HCEC 1CT (cell line): ENCODE measurements at places on chromosomes 16 and 17.

GRCh38 chr17:78387977-78388941 lies 9.8 kb downstream of the PGS1 start:
- DNase-seq, result no peak

GRCh38 chr16:23868136-23868535 lies 32.4 kb downstream of the PRKCB start:
- DNase-seq, result no peak

GRCh38 chr17:81916234-81917001 lies 1.6 kb downstream of the SIRT7 start:
- peak; percentile 86 for DNase-seq

DNA sequence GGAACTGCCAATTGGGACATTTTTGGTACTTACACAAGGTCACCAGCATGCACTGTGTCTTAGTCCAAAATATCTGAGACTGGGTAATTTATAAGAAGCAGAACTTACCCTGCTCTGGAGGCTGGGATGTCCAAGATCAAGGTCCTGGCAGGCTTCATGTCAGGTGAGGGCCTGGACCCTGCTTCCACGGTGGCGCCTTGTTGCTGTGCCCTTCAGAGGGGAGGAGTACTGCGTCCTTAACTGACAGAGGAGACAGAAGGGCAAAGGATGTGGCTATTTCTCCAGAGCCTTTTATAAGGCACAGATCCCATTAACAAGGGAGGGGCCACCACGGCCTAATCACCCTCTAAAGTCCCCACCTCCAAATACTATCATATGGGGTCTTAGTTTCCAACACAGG lies 178.9 kb downstream of the C16orf95 start:
- DNase-seq, result no peak

DNA sequence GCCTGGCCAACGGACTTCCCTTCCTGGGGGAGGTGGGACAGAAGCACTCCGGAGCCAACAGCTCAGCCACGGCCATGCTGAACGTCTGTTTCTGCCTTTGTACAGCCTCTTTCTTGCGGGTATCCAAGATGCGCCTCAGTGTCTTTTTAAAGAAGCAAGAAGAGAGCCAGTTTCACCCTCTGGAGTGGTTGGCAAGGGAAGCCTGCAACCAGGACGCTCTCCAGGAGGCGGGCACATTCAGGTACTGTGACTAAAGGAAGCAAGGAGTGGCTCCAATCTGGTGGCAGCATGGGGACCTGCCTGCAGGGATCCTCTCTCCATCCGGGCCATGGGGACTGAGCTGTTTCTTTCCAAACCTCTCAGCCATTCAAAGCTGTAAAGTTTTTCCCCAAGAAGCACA lies 60.6 kb upstream of the ENDOV start:
- no peak for DNase-seq

DNA sequence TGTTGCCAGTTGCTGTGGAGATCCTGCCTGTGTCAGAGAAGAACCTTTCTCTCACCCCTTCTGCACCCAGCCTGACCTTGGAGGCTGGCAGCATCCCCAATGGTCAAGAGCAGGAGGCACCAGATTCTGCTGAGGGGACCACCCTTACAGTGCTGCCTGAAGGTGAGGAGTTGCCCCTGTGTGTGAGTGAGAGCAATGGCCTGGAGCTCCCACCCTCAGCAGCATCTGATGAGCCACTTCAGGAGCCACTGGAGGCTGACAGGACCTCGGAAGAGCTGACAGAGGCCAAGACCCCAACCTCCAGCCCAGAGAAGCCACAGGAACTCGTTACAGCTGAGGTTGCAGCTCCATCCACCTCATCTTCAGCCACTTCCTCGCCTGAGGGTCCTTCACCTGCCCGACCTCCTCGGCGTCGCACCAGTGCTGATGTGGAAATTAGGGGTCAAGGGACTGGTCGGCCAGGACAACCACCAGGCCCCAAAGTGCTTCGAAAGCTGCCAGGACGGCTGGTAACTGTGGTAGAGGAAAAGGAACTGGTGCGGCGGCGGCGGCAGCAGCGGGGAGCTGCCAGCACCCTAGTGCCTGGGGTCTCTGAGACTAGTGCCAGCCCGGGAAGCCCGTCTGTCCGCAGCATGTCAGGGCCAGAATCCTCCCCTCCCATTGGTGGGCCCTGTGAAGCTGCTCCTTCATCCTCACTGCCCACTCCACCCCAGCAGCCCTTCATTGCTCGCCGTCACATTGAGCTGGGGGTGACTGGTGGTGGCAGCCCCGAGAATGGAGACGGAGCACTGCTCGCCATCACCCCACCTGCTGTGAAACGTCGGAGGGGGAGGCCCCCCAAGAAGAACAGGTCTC lies 10.2 kb upstream of the PHKG2 start:
- DNase-seq, result no peak

DNA sequence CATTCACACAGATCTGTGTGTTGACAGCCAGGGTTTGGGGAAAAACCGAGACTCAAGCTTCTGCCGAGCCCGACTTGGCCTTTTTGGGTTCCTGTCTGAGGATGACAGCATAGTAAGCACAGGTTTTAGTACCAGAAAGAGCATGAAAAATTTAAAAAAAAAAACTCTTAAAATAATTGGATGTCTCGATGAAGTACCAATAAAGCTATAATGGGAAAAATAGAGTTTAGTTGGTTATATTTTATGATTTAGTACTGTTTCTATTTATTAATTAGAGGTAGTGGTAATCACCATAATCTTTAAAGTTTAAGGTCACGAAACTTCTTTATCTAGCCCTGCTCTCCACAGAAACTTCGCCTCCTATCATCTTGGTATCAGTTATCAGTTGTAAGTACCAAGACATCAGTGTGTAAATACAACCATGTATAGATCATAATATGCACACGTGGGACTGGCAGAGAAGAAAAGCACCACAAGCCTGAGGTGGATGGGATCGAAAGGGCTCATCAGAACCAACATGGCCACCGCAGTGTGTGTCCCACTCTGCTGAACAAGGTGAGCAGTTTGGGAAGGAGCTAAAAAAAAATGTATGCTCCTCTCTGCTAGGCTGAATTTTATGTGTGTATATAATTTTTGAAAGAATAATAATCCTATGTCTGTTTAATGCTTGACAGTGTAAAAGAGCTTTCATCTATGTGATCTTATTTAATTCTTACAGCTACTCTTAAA lies 14.4 kb upstream of the EEF2K start:
- DNase-seq, result peak; percentile 46

DNA sequence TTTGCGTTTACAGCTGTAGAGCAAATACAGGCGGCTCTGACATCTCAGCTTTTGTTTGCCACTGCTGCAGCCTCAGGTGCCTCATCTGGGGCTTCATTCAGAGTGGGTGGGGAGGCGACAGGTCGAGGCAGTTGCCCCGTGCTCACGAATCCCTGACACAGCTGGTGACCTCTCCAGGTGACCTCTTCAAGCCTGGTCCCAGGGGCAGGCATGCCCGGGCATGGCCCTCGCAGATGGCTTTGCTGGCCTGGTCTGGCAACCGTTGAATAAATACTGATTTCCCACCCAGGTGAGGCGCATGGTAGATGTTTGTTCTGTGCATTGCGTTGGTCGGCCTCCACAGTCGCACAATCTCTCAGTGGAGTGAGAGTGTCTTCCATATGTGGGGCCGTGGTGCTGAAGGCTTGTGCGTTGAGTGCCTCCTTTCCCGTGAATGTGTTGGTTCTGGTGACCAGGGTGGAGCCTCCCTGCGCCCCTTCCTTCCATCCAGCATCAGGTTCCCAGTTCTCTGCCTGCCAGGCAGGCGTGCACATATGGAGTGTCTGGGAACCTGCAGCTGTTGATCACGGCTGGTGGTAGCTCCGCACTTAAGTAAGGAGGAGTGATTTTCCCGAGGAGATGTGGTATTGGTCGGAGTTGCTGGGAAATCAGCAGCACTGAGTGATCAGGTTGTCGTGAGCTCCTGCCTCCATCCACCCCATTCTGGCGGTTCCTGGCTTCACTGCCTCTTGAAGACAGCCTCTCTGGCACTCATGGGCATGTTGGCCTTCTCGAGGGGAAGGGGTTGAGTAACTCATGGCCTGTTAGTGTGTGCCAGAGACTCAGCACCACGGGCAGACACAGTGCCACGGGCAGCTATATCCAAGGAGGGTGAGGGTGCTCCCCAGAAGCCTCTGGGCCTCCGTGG lies 149.7 kb downstream of the RPTOR start:
- no peak for DNase-seq

DNA sequence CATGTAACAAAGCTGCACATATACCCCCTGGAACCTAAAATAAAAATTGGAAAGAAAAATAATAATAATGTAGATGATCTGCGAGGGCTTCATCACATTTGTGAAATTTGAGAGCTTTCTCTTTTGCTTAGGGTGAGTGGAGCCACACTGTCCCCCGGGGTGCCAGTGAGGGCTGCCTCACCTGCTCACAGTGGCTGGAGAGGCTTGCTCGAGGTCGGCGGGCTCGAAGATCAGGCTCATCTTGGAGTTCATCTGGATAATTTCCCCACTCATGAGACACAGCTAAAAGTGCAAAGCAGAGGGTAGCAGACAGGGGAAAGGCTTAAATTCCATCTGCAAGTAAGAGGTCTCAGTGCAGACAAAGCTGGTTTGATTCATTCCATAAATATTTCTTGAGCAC lies 123.8 kb downstream of the DNAH3 start:
- no peak for DNase-seq

DNA sequence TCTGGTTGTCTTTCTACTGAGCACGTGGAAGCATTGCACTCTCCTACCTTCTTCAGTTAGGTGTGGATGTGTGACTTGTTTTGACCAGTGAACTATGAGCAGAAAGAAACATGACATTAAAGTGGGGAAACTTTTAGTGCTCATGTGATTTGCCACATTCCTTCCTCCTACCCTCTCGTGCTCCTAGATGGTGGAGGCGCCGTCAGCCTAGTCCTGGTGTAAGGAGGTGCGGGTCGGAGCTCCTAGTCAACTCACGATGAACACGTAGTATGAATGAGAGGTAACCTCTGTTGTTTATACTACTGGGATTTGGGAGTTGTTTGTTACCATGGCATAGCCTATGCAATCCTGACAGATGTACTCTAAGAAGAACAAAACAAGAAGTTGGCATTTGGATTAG lies 47.4 kb downstream of the KSR1 start:
- no peak for DNase-seq

- peak; percentile 25 for DNase-seq
These were observed 67.4 kb downstream of the CDH11 start for GRCh38 chr16:65054457-65054856.
